ENCODE measurements at places on chromosomes 7 and 10.

- DNase-seq: no peak
Observed at GRCh38 chr7:30281263-30281662, 3.1 kb upstream of the ZNRF2 start.

DNA sequence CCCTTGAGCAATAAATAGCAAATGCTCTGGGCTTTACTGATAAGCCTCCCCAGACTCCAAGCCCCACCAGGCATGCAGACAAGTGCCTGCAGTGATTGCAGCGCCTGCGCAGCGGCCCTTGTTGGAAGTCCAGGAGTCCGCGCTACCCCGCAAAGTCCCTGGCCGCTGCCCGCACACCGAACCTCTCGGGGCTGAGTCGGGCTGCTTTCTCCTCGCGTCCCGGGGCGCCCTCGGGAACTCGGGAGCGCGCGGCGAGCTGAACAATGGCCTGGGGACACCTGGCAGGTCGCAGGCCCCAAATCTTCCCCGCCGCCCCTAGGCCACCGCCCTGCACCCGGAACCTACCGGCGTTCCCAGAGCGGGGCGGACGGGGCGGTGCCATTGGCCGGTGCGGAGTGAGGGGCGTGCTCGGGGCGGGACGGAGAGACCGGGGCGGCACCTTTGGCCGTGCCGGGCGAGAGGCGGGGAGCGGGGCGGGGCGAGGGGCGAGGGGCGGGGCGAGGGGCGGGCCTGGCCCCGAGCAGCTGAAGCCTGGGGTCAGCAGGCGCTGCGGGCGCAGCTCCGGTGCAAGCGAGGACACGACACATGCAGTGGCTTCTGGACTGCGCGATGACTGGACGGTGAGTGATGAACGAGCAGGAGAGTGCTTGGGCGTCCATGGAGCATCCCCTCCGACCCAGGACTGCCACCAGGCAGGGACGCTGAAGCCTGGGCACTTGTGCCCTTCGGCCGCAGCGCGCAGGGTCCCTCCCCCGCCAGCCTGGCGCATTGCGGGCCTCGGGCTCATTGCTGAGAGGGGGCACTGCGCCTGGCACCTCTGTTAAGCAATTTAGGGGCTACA is at the start of gene RASSF4:
Gene RASSF4, plus strand, starts transcription at position 556 of the 841 bp plus-strand sequence. CDS start 10,401 bp downstream, outside the sequence.
- DNase-seq: peak; percentile 78

DNA sequence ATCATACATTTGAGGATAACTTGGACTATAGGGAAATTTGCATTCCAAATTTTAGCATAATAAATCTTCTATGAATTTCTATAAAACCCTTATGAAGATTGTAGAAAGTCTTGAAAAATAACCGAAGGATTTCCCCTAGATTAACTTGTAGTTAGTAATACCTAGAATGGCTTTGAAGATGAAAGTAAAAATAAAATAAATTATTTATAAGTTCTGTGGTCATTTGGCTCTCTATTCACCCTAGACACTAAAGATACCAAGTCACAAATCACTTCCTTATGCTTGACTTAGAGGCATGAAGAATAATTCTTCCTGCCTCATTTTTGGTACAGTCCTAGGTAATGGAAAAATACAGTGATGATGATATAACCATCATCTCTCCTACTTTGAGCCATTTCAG is 79.3 kb downstream of the CSTF2T start:
- no peak for DNase-seq

GRCh38 chr10:34872820-34873219 is 57.7 kb upstream of the PARD3 start:
- DNase-seq: no peak

DNA sequence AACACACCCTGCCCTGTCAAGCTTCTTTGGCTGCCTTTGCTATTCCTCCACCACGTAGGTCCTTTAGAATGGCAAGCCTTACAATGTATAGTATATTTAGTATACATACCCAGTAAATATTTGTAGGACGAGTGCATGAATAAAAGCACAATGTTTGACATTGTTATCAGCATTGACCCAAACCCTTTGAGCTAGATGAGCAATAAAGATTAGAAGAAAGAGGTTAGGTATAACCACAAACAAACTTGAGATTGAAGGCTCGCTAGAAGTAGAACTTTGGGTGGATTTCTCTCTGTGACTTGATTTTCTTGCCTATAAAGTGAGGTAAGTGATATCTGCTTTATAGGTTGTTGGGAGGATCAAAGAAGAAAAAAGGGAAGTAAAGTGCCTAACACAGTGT is 561.0 kb upstream of the GALNT17 start:
- no peak for DNase-seq

DNA sequence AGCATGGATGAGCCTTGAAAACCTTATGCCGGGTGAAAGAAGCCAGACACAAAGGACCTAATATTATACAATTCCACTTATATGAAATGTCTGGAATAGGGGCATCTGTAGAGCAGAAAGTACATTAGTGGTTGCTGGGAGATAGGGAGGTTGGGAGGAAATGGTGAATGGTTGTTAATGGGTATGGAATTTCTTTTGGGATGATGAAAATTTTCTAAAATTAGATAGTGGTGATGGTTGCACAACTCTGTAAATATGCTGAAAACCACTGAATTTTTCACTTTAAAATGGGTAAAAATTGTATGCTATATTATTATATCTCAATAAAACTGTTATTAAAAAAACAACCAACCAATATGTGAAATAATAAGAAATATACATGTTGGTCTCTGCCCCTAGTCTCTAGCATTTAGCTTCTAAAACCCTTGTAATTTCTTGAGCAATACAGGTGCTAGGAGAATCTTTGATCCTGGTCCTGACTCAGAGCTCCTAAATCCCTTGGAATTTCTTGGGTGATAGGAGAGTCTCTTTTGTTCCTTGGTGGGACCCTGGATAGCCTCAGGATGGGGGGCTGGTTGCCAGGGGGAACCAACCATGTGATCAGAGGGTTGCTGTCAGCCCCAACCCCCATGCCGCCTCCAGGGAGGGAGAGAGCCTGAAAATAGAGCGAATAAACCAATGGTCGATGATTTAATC is 64.0 kb downstream of the TACR2 start:
- peak; percentile 66 for DNase-seq

GRCh38 chr10:50585921-50586739 is 37.6 kb downstream of the SGMS1 start:
- DNase-seq: peak; percentile 82

DNA sequence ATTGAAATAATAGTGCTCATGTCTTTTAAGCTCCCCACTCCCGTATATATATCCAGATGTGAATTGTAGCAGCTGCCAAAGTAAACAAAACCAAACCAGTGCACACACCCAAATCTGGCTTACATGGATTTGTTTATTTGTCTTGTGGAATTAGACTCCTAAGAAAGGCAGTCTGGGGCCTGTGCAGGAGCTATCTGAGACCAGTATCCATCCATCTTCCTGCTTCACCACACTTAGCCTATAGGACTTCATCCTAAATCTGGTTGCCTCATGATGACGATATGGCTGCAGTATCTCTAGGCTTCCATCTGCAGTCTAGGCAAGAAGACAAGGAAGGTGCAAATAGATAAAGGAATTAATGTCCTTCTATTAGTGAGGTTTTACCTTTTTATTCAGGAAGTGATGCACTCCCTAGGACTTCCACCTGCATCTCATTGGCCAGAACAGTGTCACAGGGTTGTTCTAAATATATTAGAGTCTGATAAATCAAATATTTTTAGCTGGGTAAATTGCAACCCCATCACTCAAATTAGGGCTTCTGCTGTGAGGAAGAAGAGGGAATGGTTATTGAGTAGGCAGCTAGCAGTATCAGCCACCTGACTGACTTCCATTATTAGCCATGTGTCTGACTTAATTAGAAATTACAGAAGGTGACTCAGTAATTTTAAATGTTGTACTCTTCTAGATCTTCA is 6.0 kb downstream of the WIPF3 start:
- DNase-seq: no peak

DNA sequence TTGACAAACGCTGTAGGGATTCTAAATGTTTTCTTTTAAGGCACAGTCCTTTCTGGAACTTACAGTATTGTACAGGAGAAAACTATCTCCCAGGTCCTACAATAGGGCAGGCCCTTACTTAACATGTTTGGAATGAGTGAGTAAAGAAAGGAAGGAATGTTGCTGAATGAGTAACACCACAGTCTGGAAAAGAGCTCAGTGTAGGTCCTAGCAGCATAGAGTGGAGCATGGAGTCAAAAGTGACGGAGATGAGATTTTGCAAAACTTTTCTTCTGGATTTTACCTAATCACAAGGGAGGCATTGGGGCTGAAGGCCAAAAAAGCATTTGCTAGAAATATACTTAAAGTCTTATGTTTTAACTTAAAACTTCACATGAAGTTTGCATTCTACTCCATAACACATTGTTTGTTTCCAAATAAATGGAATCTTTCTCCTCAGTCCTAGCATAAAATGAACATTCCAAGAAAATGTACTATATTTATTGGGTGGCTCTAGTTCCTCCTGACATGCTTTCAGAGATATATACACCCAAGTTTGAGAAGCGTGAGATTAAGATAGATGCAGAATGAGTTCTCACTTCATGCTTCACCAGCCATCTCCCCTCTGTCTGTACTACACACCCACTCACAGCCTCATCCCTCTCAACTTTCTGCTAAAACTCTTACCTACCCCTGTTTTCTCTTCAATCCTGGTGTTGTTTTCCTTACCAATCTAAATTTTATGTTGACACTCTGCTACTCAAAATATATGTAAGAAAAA is 20.2 kb upstream of the ADD3 start:
- peak; percentile 85 for DNase-seq

DNA sequence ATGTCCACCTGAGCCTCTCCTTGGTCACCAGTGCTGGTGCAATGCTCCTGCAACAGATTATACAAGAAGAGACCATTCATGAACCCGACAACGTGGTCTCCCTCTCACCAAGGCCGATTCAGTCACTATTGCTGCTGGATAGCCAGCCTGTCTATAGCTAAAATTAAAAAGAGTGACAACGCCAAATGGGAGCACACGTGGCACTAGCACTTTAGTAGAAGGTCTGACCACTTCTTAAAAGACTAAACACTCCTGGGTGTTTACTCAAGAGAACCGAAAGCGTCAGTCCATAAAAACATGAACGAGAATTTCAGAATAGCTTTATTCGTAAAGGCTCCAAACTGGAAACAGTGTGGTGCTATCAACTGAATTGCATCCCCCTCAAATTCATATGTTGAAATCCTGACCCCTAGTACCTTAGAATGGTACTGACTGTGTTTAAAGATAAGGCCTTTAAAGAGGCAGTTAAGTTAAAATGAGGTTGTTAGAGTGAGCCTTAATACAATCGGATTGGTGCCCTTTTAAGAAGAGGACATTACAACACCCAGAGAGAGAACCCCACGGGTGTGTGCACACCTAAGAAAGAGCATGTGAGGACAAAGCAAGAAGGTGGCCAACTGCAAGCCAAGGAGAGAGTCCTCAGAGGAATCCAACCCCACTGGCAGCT is 4.4 kb upstream of the GALNTL5 start:
- DNase-seq: no peak

DNA sequence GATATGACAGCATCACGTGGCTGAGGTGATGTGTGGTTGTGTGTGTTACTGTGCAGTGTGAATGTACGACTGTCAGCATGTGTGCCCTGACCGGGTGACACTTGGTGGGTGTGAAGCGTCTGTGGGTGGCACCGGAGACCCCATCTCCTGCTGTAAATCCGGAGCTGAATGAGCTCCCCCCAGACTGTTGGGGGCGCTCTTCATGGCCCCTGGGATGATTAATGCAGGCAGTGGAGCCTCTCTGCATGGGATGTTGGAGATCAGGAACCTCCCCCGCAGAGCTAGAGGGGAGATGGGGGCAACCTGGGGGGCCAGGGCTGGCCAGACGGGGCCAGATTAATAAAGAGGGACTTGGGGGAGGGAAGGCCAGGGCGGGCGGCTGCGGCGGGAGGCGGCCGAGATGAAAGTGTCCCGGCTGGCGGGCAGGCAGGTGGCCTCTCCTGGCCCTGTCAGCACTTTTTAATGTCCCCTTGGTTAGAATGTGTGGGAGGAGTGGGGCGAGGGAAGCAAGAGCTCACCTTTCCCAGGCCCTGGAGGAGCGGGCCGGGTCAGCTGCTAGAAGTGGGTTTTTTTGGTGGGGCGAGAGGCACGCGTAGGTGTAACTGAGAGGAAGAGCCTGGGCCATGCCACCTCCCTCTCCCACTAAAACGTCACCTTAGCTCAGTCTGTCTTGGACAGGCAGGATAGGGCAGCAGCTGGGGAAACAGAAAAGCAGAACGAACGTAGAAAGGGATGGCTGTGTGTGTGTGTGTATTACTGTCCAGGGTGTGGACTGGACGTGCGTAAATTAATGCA is 34.1 kb downstream of the HIF1AN start:
- DNase-seq: no peak

- no peak for DNase-seq
Observed at GRCh38 chr10:70508912-70509756, 30.6 kb downstream of the PALD1 start.

DNA sequence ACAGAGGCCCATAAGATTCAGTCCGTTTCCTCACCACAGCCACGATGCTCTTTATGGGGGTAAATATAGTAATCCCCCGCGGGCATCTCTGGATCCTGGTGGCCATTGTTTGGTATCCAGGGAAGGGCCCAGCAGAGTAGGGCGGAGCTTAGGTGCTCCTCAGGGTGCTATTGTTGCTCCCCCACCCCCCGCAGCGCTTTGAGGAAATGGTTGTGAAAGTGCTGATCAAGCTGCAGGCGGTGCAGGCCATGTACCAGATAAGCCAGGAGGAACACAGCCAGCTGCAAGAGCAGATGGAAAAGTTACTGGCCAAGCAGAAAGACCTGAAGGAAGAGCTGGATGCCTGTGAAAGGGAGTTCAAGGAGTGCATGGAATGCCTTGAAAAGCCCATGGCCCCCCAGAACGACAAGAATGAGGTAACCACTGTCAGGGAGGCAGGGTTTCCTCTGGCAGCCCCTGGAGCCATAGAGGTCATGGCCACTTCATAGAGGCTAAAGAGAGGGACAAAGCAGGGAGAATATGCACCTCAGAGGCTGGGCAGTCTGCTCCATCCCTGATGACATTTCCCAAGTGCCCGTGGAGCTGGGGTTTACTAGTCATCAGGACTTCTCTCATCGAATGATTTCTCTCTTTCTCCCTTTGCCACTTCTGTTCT is 17.6 kb upstream of the FLNC start:
- peak; percentile 66 for DNase-seq

DNA sequence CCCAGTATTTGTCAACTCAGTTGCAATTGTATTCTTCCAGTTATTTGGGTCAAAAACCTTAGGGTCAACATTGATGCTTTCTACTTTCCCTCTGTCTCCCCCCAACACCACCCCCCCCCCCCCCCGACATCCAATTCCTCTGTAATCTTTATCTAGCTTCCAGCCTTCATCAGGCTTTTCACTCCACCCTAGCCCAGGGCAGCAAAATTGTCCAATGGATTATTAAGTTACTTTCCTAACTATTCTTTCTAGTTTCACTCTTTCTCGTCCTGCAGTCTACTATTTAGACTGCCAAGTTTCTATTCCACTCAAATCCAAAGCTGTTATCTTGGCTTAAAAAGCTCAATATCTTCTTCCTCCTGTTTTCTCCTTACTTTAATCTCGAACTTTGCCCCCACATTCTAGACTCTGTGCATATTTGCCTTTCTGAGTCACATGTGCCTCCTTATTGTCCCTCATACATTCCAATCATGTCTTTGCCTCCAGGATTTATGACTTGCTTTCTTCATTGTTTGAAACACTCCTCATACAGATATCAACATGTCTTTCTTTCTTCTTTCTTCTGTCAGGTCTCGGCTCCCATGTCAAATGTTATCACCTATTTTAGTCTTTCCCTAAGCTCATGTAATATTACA is 196.6 kb upstream of the TMEM196 start:
- DNase-seq: peak; percentile 39

Measured in choroid plexus epithelial cell (primary cell).